HCT116 (cell line): ENCODE measurements at places on chromosomes 7 and 10. TPM values are rescaled to one million over a fixed set of nuclear protein-coding genes. Genes with fewer than 3 reads are reported as not detected.
A peak's percentile ranks its signal among the peaks of the same experiment; 100 is the strongest.

- DNase-seq: no peak
- H3K36me3 ChIP-seq: no peaks in the 10 kb centered on the region
- no peaks in the 10 kb centered on the region for H3K27me3 ChIP-seq
These were observed 230.0 kb upstream of the GRB10 start for GRCh38 chr7:51012569-51013217.

The NEUROG3 gene
- not detected for total RNA-seq

DNA sequence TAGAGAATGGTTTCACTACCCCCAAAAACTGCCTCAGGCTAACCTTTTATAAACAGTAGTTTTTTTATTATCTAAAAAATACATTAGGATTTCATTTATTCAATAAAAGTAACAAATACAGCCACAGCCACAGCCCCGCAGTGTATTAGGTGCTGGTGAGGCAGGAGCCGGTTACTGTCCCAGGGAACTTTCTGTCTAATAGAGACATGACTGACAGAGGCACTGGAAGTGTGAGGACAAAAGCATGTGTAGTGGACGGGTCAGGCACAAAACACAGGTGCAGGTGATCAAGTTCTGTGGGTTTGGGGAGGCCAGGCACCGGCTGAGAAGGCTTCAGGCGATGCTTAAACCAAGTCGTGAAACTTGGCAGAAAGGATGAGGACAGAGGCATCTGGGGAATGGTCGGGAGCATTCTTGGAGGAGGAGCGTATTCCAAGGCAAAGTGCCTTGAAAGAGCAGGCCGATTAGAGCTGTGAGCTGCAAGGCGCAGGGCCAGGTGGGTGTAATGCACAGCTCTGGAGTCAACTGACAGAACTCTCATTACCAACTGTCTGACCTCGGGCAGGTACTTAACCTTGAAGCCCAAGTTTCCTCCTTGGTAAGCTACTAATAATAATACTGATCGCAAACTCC lies 138.2 kb downstream of the USP6NL start:
- H3K27me3 ChIP-seq: no peaks in the 10 kb centered on the region
- no peak overlapping the region for H3K4me3 ChIP-seq
- no peaks in the 10 kb centered on the region for H3K4me1 ChIP-seq

The CTNNA3 gene
- 0.32 TPM for total RNA-seq

DNA sequence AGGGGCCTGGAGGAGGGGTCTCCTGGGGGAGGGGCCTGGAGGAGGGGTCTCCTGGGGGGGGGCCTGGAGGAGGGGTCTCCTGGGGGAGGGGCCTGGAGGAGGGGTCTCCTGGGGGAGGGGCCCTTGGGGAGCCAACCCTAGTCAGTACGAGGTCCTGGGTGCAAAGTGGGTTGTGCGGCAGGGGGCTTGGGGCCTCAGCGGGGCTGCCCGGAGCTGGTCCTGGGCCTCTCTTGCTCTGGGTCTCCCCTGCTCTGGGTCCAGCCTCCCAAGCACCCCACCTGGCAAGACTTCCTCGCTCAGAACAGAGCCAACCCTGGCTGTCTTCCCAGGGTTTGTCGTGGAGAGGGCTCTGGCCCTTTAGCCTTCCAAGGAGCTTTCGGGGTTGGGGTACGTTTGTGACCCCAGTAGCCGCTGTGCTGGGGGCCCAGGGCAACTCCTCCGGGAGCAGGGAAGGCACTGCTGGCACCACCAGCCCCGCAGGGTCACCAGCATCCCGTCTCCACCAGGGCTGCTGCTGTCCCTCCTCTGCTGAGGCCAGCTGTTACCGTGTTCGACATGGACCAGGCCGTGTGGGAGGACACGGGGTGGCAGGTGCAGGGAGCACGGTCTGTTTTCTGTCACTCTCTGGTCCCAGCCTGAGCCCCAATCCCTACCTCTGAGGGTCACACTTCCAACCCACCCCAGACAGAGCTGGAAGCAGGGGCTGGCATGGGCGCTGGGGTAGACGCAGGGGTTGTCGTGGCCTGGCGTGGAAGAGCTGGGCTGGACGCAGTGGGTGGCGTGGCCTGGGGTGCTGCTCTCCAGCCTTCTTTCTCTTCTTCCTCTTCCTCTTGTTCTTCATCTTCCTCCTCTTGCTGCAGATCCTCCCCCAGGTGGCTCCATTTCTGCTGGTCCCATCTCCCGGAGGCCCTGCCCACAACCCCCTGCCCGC lies 22.8 kb downstream of the PWWP2B start:
- peaks cover 6% of the 10 kb centered on the region; the same call in 1 of the 2 replicates for H3K36me3 ChIP-seq
- peak overlapping the region; percentile 82 for H3K27ac ChIP-seq
- DNase-seq: no peak
- H3K4me3 ChIP-seq: no peak overlapping the region

DNA sequence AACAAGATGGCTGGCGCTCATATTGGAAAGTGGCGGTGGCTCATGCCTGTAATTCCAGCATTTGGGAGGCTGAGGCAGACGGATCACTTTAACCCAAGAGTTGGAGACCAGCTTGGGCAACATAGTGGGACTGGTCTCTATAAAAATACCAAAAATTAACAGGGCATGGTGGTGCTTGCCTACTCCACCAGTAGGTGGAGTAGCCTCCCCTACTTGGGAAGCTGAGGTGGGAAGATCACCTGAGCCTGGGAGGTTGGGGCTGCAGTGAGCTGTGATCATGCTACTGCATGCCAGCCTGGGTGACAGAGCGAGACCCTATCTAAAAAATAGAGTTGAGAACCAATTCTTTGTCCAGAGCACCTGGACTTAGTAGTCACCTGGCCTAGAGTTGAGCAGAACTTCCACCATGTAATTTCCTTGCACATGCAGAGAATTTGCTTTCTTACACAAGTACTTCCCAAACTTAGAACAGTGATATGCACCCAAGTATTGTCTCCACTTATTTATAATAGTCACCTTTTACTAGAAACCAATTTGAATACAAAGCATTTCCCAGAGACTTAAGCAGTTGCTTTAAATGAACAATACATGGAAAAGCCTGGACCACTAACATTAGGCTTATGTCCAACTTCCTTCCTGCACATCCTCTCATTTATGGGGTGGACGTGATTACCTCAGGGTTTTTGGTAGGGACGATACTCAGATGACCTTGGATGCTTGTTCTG lies 15.9 kb downstream of the LAMB4 start:
- no peak overlapping the region for H3K27ac ChIP-seq
- no peaks in the 10 kb centered on the region for H3K27me3 ChIP-seq
- H3K4me3 ChIP-seq: no peak overlapping the region
- no peaks in the 10 kb centered on the region for H3K4me1 ChIP-seq

DNA sequence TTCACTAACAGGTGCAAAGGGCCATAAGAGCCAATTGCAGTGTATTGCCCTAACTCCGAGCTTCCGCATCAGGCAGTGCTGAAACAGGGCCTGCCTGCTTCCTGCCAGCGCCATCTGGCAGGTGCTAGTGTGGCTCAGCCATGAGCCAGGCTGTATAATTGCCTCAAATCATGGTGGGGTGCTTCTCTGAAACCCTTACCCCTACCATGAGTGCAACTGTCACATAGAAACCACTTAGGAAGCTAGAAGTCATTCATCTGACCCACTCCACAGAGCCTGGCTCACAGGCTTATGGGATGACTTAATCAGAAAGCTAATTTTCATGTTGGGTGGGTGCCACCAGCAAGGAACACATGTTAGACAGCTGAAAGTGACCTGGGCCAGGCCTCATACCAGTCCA lies 133.3 kb upstream of the LAMB4 start:
- DNase-seq: no peak
- H3K4me3 ChIP-seq: no peak overlapping the region
- no peaks in the 10 kb centered on the region for H3K36me3 ChIP-seq
- H3K4me1 ChIP-seq: peaks cover 3% of the 10 kb centered on the region; the same call in 1 of the 2 replicates

DNA sequence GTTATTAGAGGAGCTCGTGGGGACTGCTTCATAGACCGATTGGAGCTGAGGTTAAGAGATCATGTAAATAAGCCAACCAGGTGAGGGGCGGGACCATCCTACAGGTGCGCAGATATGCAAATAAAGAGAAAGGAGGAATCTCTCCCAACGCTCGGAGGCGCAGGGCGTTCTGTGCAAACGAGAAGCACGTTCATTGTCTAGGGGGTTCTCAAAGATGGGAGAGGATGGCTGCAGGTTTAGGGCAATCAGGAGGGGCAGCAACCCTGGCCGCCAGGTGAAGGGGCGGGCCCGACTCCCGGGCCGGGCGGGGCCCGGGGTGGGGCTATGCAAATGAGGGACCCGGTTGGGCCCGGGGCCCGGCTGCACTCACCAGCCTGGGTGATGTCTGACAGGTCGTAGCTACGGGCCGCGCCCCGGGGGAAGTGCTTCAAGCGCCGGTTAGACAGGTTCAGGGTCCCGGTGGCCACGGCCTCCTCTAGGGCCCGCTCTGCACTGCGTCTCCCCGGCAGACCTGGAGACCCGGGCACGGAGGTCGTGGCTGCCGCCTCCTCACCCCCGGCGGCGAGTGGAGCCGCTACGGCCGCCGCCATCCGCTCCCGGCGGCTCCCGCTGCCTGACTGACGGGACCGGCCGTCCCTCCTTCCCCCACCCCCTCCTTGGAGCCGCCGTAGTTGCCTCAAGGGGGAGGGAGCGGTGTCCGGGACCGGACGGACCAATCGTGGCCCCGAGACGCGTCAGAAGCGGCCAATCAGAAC lies at the start of gene LRCH4:
LRCH4 (minus strand) TSS at position 619 of the 755 bp plus-strand sequence; CDS start at position 590, 29 bp downstream.
- H3K4me1 ChIP-seq: peaks cover 2% of the 10 kb centered on the region; the same call in 1 of the 2 replicates
- 0 out of 2 replicates have a peak, but pooled peaks cover 3% of the 10 kb centered on the region for H3K36me3 ChIP-seq
- H3K4me3 ChIP-seq: peak within 1 kb of the TSS; percentile 71
- no peaks in the 10 kb centered on the region for H3K27me3 ChIP-seq

The OR9A2 gene
- not detected for total RNA-seq

GRCh38 chr10:67772894-67773511 lies 65.0 kb downstream of the DNAJC12 start:
- no peak overlapping the region for H3K4me3 ChIP-seq
- H3K27ac ChIP-seq: no peak overlapping the region
- no peak for DNase-seq
- no peaks in the 10 kb centered on the region for H3K27me3 ChIP-seq
